ENCODE measurements at places on chromosomes 5 and 9.

- no peak for DNase-seq
Measured at GRCh38 chr5:116520771-116521170, 53.9 kb downstream of the SEMA6A start.

- no peak for DNase-seq
Measured at GRCh38 chr5:119329666-119330065, 26.2 kb upstream of the TNFAIP8 start.

- DNase-seq: no peak
Measured at GRCh38 chr5:139457653-139458306, 4.8 kb downstream of the ECSCR start.

DNA sequence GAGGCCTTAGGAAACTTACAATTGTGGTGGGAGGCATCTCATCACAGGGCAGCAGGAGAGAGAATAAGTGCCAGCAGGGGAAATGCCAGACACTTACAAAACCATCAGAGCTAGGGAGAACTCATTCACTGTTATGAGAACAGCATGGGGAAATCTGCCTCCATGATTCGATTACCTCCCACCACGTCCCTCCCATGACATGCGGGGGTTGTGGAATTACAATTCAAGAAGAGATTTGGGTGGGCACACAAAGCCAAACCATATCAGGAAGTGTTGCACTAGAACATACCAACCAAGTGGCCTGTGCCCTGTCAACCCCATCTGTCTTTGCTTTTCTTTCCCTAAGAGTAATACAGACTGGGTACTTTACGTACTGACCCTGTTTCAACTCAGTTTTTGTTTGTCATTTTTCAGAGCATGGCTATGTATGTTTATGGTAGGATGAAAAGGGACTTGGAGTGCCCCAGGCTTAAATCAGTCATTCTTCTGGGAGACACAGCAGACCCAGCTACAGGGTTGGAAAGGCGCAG is 58.3 kb upstream of the TGFBR1 start:
- no peak for DNase-seq

- no peak for DNase-seq
Measured at GRCh38 chr9:96721731-96722429, 56.0 kb downstream of the ZNF510 start.

- DNase-seq: no peak
Measured at GRCh38 chr9:112233769-112234168, 58.7 kb upstream of the SUSD1 start.

GRCh38 chr9:127972236-127972871 is 8.4 kb downstream of the EEIG1 start:
- DNase-seq: no peak

- DNase-seq: no peak
Measured at GRCh38 chr5:93746406-93747056, 5.1 kb upstream of the POU5F2 start.

- no peak for DNase-seq
Measured at GRCh38 chr9:112772215-112772509, 21.6 kb downstream of the SNX30 start.
